ENCODE measurements at places on chromosomes 12 and 14. TPM values are rescaled to one million over a fixed set of nuclear protein-coding genes. Genes with fewer than 3 reads are reported as not detected.

- DNase-seq = no peak
Measured at GRCh38 chr14:93033084-93033982, 82.4 kb downstream of the ITPK1 start.

GALNT16 gene
- 0.16 TPM for total RNA-seq

GRCh38 chr14:73684627-73685026 is 29.6 kb downstream of the PNMA1 start:
- no peak for DNase-seq

GRCh38 chr12:108162207-108162606 is 33.1 kb downstream of the WSCD2 start:
- DNase-seq = no peak

Data from SK-MEL-5 (cell line).